ENCODE measurements at places on chromosomes 3 and 15.
A peak's percentile ranks its signal among the peaks of the same experiment; 100 is the strongest.

DNA sequence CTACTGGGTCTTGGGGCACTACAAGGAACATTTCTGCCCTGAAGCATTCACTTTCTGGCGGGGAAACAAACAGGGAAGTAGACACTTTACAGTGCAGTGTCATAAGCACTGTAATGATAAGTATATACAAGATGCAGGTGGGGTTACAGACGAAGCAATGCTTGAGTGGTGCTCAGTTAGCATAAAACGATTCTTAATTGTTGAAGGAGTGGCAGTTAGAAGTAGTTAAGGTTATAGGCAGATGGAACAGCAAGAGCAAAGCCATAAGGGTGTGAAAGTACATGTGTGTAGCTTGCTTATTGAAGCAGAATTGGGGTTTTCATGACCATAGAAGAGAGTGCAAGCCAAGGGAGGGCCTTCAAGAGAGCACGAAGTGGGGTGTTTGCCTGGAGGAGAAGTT is 46.2 kb downstream of the SLC25A26 start:
- no peak for DNase-seq

DNA sequence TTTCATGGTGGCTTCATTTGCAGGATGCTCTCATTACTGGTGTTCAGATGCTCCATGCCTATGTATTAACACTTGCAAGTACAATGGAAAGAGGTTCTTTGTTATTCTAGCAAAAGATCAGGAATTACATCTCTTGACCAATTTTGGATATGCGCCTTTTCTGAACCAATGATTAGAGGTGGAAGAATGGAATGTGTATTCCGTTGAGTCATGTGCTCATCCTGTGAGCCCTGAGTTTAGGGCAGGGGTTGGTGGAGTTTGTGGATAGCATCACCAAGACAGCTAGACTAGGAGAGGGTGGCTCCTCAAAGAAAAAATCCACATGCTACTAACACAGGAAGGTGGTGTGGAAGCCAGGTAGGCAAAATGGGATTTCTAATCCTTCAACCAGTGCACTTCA is 80.7 kb upstream of the SLC25A26 start:
- no peak for DNase-seq

DNA sequence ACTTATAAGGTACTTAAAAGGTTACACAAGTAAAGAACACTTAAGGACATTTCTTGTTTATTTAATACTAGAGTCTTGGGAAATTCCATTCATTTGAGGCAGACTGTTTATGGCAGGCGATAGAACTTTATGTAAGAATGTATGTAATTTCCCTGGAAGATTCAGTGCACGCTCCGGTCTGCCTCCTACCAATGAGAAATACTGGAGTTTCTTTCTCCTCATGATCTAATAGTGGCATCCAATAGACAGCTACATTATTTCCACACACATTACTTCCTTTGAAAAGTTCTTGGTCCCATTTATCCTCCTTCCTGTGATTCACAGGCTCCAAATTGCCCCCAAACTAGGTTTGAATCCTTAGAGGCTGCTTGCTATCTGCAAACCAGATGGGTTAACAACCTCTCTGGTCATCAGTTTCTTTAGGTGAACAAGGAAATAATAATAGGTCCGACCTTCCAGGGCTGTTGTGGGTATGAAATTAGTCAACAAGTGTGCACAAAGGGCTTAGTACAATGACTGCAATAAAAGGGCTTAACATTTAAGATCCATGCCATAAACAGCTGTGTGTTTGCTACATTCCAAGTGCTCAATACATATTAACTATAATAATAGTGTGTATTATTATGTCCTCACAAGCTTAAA is 30.7 kb downstream of the EIF4E3 start:
- peak; percentile 76 for DNase-seq

GRCh38 chr3:114502204-114502603 is 208.4 kb downstream of the TIGIT start:
- no peak for DNase-seq

DNA sequence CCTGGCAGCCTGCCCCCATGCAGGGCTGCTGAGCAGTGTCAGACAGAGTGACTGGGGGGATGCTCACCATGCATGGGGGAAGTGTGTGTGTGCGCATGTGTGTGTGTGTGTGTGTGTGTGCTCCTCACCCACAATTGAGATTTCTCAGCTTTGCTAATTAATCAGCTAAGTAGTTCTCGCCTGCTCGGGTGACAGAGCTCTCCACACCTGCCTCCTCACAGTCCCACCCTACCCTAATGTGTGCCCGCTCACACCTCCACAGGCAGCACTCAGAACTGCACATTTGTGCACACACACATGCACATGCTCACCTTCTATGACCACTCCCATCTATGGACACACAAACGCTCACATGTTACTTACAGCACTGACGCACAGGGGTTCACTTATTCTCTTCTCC is 37.3 kb downstream of the CACNA2D2 start:
- DNase-seq = no peak

- DNase-seq = no peak
These were observed 105.7 kb downstream of the SNRPN start for GRCh38 chr15:25060472-25060803.

DNA sequence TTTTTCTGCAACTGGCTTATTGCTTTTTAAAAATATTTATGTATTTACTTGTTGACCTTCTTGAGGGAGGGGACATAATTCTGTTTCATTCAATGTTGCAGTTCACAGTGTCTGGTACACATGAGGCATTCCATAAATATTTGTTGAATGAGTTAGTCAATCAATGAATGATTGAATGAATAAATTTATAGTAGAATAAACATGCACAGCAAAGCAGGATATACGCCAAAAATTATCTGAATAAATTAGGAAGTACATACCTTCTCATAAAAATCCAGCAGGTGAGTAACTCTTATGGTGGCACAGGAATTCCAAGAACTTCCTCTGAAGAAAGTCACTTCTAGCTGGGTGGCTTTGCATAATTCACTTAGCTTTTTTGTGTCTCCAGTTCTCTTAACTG is 469.4 kb upstream of the ATP11B start:
- no peak for DNase-seq

DNA sequence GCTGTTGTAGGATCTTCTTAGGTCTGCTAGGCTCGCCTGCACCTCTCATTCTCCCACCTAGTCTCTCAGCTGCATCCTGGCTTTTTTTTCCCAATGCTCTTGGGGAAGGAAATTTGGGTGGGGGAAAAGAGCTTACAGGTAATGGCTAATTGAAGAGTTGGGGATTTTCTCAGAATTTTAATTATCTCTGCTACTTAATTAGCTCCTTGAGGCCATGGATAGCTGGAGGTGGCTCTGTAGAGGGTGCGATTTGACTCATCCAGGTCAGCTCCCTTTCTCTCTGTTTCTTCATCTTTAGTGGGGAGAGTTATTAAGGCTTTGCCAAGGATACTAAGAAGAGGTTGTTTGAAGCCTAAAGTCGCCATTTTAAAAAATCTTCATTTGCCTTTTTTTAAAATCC is 22.6 kb downstream of the SNAPC5 start:
- no peak for DNase-seq

DNA sequence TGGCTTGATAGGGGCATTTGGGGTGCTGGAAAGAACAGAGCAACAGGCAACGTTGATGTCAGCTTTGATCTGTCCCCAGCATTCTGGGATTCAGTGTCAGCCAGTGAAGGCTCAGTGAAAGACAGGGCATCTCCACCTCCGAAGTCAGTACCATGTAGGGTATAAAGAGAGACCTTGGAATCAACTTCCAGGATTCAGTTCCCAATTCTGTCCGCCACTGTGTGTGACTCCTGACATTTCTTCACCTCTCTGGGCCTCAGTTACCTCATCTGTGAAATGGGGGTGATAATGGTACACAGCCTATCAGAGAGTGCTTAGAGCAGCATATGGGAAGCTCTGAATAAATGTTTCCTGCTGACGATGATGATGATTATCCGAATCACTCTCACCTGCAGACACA is 55.6 kb upstream of the FLNB start:
- no peak for DNase-seq

DNA sequence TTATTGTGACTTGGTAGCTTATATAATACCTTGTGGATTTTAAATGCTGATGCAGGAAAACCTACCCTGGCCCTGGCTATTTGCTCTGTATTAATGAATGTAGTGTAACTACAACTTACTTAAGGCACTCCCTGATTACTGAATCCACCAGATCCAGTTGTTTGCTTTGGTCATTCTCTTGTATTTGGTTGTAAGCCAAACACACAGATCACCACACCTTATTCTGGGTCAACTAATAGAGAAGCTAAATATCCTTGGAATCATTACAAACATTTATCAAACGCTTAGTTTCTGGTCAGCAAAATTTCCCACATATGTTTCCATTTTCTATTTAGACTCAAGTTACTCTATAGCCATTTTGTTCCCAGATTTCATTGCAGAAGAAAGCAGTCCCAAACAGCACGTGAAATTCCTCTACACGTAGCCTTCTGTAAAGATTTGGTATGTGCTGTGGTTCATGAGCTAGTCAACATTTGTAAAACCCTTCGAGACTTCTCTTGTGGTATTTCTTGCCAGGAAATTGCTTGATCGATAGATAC is 322.6 kb downstream of the MEX3B start:
- no peak for DNase-seq

- DNase-seq = no peak
These were observed 310.6 kb downstream of the NSUN3 start for GRCh38 chr3:94373456-94373855.

GRCh38 chr3:28386049-28386448 is 37.4 kb upstream of the AZI2 start:
- DNase-seq = no peak

GRCh38 chr3:100882571-100882984 is 110.6 kb downstream of the ABI3BP start:
- peak; percentile 70 for DNase-seq

GRCh38 chr3:73926360-73927202 is 301.8 kb upstream of the PDZRN3 start:
- DNase-seq = no peak

- no peak for DNase-seq
These were observed 882.8 kb downstream of the NAALADL2 start for GRCh38 chr3:175741951-175742350.

DNA sequence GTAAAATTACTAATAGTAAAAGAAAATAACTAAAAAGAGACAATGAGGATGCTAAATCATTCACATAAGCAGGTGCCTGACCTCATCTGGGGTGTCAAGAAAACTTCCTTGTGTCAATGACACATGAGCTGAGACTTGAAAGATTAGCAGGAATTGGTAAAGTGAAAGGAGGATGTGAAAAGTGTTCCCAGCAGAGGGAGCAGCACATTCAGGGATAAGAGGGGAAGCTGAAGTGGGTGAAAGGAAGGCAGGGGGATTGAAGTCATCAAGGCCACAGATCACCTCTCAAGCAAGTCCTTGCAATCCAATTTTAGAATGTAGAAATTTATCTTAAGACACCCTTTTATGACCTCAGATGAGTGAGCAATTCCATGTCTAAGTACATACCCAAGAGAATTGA is 60.2 kb upstream of the ACP3 start:
- DNase-seq = peak; percentile 14

DNA sequence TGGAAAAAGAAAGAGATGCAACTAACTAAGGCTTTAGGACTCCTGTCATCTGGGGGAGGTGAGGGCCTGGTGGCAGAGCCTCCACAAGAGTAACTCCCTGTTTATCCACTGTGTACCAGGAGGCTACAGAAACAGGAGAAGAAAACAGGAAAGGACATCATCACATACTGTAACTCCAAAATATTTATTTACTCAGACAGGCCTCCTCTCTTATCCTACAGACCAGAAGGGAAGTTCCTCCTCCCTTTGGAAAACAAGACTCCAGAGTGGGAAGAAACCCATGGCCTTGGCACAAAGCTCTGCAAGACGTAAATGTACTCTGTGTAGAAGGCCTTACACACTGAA is 40.1 kb upstream of the AKAP13 start:
- no peak for DNase-seq

DNA sequence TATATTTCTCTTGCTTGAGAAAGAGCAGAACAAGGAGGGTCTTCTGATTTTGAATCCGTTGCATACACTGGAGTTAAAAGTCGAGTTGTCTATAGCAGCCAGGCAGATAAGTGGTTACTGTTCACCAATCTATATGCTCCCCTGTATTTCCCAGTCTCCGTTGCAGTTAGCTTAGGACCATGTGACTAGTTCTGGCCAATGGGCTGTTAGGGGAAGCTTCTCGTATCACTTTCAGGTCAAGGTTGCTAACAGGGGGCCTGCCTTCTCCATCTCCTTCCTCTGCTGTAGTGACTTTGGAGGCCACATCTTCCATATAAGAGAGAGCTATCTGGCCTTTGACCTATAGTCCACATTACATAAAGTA is 188.5 kb upstream of the KBTBD8 start:
- DNase-seq = no peak

DNA sequence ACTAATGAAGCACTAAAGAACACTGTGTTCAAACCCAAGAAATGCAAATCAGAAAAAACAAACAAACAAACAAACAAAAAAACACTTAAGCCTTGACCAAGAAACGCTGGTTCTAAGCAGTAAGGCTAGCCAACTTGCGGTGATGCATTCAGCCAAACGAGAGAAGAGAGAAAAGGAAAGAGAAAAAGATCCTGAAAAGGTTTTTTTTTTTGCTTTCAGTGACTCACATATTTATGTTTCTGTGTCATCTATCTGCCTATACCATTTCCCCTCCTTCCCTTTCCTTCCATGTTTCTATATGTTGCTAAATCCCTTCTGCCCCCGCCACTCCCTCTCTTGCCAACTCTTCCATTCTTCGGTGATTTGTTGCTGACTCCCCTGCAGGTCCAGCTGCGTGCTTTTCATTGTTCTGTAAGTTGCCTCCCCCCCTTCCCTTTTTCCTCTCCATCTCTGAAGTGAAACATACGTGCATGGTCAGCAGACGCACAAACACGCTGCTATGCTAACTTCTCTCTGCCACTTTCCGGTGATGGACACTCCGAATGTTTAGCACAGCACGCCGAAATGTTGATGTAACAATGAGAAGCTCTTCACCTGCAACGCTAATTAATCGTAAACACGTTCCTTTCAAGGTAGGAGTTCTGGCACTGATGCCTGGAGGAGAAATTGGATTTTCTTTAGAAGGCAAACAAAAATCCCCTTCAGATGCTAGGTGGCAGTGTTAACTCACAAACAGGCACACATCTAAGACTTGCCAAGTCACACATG is 154.4 kb downstream of the TUSC7 start:
- peak; percentile 13 for DNase-seq

- no peak for DNase-seq
These were observed 1519.6 kb downstream of the OTOL1 start for GRCh38 chr3:163016251-163016650.

DNA sequence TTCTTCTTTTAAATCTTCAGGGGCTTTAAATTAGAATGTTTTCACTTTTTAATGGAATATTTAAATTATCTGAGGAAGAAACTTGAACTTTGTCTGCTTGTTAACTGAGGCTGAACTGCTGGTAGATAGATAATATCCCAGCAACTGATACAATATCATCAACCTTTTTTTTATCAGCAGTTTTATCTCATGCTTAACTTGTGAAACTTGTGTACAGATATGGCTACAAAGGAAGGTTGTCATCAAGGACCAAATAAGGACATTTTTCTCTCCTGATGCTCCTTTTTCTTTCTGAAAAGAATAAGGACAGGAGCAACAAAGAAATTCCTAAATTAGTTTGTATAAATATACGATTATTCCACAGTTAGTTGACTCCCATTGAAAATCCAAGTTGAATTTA is 66.4 kb upstream of the KBTBD8 start:
- DNase-seq = no peak

- no peak for DNase-seq
These were observed 31.8 kb downstream of the CYP8B1 start for GRCh38 chr3:42843713-42844411.
